Activated CD4-positive, alpha-beta memory T cell treated with anti-CD3 and anti-CD28 coated beads, Interleukin-2, amount 10 ng/mL, durations not matched to agents 7 days and 5 days (primary cell): ENCODE measurements at places on chromosomes 13 and 19.

GRCh38 chr19:29515706-29516357 is 10.0 kb upstream of the VSTM2B start:
- DNase-seq: no peak

DNA sequence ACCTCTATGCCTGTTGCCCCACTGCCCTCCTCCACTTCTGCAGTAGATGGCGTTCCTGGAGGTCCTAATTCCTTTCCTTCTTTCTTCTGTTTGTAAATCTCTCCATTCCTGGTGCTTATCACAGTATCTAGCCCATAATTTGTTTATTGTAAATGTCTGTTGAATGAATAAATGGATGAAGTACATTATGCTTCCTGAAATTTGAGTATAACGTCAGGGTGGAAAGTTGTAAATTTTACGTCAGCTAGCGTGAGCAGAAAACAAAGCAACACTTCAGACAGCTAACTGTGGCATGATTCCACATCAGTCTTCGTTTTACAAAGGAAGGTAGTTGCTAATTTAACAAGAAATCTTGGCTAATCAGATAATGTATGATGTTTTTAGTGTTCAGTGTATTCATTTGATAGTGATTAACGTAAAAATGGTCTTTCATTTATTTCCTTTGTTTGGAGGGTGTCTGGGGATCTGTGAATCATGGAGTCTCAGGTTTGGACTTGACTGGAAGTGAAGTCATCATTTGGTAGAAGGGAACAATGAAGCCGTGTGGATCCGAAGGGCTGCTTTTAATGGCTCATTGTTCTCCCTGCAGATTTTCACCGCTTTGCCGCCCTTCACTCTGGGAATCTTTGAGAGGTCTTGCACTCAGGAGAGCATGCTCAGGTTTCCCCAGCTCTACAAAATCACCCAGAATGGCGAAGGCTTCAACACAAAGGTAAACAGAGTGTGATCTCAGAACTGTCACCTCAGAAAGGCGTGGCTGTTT is 215.1 kb downstream of the SHISA2 start:
- DNase-seq: no peak

GRCh38 chr19:33825556-33825955 is 28.9 kb downstream of the KCTD15 start:
- DNase-seq: no peak

- no peak for DNase-seq
Measured at GRCh38 chr19:34386645-34387445, 17.4 kb upstream of the PDCD2L start.

GRCh38 chr13:110442930-110443621 is 118.4 kb downstream of the RAB20 start:
- DNase-seq: no peak

DNA sequence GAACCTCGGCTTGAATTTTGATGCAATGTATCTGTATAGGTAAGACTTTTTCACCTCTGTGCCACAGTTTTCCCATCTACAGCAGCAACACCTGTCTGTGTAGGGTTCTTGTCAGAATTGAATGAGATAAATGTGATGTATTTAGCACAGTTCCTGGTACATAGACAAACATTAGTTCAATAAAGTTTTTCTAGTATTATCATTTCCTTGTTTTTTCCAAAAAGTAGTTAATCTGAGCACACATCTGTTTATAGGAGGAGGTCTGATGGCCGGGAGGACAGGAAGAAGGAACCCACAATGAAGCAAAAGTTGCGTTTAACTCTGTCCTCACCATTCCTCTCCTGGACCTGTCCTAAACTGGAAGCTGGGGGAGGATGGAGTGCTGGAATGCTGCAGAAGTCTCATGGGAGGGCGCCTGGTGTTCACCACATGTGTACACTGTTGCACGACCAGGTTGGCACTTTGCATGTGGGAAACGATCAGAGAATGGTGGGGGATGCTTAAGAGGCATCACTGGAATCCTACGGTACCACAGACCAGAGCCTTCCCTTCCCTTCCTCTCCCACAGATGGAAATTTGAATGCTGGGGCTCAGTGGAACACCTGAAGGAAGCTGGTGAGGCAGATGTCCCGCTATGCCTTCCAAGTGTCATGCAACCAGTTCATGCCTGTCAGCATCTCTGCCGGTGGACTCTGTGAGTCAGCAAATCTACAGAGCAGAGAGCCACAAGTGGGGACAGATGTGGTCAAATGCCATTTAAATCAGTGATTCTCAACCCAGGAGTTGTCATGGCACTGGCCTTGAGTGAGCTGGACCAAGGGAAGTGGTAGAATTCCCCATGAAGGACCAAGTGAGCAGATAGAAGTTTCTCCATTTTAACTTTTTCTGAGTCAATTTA is 315.6 kb downstream of the DLEU7 start:
- no peak for DNase-seq

GRCh38 chr19:855566-856120 is 3.5 kb downstream of the ELANE start:
- no peak for DNase-seq

DNA sequence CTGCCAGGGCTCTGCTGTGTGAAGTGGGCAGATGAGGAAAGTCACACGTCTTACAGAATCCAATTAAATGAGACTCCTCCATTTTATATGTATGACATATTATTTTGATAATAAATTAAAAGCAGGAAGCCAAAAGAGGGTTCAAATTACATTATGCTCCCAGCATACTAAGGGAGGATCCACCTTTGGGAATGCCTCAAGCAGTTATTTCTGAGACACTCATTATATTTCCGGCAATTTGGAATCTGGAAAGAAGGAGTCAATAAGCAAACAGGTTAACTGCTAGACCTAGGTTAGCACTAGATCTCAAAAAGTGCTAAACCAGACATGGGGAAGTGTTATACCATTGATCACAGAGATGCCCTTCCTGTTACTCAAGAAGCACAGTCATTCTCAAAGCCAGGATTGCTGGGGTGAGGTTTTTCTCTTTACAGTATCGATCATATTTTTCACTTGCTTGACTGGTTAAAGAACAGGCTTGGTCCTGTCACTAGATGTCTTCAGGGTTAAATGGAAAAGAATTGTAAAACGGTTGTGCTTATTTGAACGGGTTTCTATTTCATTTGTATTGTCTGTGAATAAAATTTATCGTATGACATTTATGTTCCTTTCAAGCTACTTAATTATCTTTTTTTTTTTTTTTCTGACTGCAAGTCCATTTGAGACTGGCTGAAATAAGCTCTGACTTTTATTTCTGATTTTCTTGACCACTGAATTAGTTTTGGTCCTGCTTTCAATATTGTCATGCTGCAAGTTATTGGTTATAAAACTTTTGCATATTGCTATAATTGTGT is 523.2 kb downstream of the KLF12 start:
- DNase-seq: no peak
